ENCODE measurements at places on chromosomes 16 and 17.

DNA sequence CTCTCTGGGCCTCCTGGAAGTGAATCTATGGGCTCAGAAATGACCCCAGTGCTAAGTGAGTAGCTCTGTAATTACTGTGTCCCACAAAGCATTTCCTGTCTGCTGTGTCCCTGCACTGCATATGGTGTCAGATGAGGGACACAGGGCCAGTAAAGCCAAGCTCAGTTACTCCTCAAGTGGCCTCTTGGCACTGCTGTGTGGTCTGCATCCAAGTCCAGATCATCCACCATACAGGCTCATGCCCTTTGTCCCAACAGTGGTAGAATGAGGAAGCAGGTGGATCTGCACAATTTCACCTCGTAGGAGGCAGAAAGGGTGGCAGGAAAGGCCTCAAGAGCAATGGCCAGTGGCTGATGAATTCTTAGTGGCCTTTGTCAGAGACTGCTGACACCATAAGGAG lies 146.8 kb downstream of the SOX9 start:
- DNase-seq = no peak

GRCh38 chr16:86614699-86615098 lies 36.4 kb downstream of the FOXL1 start:
- DNase-seq = no peak

DNA sequence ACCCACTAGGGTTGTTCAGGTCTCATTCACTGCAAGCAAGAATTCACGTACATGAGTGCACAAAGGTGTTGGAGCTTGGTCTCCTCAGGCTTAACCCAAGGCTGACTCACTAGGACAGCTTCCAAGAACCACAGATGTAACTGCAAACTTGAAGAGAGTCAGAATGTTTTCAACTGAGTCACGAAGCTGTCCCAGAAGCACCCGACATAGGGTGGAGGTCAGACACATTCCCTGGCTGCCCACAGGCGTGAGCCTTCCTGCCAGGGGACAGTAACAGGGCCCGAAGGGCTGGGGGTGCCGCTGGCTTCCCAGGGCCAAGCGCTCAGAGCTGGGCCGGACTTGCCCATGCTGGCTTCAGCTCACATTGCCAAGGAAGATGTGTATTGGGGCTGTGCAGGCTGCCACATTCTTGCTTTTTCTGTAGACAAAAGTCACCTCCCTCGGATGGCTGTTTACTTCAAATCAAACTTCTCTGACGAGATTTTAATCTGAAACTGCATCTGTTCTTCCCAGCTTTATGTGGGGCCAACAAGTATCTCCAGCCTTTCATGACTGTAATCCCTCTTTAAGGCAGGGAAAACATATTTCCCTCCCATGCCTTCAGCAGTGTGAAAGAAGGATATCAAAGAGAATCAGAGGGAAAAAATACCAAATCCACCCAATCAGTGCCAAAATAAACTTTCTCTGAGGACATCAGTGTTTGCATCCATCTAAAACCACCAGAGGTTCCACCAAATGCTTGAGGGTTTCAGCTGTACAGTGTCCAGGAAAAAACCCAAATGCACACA lies 14.3 kb downstream of the CMTM3 start:
- no peak for DNase-seq

DNA sequence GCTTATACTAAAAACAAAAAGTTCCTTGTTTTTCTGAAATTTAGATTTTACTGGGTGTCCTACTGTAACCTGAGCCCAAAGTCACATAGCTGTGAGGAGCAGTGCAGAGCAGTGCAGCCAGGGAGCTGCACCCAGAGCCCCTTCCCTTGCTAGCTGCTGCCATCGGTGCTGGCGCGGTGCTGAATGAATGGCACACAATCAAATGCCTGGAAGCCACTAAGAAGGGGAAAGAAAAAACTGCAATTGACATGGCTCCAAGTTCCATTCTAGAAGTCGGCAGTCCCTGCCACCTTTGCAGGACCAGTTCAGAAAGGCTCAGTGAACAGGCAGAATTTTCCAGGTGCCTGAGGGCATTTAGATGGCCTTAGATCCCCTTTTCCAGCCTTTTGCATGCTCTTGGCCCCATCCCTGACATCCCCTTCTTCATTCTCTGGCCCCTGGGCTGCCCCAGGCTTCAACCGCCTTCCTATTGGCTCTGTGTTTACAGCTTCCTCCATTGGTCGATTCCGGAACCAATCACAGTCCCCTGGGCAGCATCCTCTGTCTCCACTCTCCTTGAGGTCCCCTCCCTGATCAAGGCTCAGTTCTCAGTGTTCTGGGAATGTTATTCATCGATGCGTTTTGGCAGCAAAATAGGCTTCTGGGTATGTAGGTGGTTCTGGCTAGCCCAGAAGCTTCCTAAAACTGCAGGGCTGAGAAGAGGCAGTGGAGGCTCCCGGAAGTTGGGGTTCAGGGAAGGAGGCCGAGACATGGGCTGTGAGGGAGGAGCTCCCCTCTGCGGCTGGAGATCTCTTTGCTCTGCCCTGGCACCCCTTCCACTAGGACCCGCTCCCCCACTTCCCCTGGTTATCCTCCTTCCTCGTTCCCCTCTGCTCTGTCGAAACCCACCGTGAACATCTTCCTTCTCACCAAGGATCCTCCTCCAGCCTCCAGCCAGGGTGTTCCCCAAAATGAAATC lies 37.9 kb downstream of the ATP2C2 start:
- DNase-seq = no peak

GRCh38 chr16:2331199-2331930 lies 9.2 kb downstream of the ABCA3 start:
- DNase-seq = no peak

DNA sequence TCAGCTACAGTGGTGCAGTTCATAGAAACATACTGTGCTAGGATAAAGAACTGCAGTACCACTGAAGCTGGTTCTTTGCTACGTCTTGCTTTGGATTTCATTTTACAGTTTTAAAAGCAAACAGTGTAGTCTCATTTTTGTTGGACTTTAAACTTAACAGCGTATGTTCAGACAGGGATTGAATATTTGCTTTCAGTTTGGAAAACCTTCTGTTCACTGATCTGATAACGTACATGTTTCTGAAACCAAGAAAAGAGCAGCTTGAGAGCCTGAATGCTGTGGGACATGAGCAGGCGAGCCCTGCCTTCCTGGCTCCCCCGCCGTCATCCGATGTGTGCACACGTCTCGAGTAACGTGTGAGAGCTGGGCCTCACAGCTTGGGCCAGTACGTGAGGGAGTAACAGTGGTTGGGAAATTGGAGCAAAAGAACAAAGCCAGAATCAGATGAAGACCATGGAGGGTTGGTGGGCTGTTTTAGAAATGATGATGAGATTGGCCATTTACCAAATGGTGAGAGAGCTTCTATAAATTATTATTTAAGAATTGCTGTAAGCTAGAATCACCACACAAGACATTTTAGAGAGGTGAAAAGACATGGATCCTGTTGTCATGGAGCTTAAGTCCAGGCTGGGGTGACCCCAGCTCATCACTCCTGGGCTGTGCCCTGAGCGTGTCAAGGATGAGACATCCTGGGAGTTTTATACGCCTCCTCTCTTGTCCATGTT lies 20.8 kb upstream of the CLEC18C start:
- DNase-seq = no peak

DNA sequence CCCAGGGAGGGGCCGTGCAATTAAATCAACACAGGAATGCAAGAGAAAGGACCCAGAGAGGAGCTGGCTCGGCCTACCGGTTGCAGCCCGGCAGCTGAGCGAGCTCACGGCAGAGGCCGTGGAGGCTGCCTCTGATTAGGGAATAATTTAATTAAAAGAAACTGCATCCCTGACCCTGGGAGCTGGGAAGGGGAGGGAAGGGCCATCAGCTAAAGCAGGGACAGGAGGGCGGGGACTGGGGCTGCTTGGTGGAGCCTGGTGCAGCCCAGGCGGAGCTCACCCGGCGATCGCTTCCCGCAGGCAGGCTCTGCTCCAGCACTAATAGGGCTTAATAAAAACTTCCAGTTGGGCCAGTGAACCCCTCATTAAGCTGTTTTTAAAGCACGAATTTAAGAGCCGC lies 43.4 kb downstream of the LMF1 start:
- DNase-seq = no peak

GRCh38 chr17:75516619-75517296 lies 430 bp downstream of the TSEN54 start:
- DNase-seq = no peak

DNA sequence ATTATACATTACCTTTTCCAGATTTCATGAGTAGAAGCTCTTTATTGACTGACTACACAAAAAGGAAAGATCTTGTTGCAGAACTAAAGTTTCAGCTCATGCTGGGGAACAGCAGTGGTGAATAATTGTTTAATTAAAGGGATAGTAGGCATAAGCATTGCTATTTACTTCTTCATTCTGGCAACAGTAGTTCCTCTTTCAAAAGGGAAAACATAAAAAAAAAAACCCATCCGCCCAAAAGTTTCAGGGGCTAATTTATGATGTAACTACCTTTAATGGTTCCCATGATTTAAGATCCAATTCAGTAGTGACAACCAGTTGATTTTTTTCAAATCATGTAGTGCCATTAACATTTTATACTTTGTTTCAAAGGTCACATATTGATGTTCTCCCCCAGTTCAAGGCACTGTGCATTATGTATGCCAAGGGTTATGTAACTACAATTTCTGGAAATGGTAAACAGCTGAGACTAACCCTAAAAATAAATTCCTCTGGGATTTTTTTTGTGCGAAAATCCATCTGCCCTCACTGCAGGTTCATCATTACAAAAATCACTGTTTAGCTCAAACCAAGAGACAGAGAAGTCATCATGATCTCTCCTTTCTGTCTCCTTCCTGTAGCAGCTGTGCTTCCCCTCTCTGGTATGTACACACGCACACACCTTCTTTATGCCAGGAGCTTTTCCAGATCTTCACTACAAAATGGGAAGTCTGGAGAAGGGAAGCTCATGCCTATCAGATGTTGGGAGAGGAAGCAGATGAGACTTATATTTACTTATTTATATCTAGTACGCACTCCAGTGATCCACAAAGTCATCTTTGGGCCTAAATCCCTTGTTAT lies 2.2 kb upstream of the PHLPP2 start:
- DNase-seq = no peak

DNA sequence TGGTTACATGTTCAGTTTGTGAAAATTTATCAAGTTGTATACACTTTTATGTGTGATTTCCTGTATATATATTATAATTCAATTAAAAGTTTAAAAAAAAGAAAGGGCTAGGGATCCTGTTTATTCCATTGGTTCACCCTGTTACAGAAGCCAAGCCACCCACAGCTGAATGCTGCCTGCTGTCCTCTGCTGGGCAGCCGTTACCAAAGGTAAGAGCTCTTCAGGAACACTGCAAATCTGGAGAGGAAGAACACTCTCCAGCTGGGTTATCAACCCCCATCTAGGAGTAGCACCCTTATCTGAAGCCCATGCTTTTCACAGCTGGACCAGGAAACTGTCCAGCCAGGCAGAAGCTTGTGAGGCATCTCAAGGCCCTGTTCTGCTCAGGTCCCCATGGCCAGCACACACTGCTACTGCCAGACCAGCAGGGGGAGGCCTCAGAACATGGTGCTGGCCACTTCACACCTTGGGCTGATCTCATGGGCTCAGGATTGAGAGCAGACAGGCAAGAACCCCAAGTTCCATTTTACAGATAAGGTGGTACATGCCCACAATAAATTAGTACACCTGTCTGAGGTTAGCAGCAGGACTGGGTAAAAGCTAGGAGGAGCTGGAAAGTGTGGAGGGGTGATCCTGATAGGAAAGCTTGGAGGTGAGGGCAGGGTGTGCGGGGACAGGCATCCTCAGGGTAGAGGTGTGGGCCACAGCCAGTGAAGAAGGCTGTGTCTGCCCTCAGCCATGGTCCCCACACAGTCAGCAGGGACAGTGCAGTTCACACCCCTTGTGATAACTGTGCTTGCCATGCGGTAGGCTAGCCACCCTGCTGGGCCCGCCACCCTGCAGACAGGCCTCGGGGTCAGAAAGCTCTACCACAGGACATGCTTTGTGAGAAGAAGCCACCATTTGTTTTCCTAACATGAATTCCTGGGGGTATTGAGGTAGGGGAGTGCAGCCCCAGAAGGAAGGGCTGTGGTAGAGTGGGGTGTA lies 54.3 kb upstream of the SREBF1 start:
- no peak for DNase-seq

- DNase-seq = no peak
Observed at GRCh38 chr17:17692353-17693252, 11.3 kb downstream of the RAI1 start.

GRCh38 chr16:48326915-48327314 lies 58.3 kb downstream of the SIAH1 start:
- DNase-seq = no peak

DNA sequence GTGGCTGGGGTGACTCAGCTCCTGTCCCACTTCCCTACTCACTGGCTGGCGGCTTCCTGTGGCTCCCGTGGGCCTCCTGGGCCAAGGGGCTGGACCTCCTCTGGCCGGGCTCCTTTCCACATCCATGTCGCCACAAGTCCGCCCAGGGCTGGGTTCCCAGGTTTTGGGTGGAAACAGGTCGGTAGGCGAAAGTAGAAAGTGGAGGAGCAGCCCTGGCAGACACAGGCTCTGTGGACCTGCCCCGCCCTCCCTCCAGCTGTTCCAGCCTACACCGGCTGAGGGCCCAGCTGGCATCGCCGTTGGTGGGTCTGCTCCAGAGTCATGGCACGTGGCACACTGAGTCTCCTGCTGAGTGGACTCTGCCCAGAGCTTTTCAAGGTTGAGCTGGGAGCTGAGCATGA lies 28.7 kb downstream of the GSE1 start:
- peak; percentile 79 for DNase-seq

DNA sequence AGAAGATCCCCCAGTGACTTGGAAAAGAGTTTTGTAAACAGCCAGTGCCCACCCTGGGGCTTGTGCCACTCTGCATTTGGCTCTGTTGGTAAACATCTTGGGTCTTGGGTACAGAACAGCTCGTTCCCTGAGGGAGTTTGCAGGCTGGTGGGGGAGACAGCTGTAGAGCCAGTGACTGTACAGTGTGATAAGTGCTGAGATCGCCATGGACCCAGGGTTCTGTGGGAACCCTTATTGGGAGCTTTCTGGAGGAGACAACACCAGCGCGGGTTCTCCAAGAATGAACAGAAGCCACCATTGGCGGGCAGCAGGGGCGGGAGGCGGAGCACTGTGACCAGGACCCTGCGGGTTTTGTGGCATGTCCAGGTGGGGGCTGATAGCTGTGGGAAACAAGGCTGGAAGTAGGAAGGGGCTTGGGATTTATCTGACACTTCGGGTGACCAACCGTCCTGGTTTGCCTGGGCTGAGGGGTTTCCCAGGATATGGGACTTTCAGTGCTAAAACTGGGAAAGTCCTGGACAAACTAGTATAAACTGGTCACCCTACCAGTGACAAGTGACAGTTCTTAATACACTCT lies 2.9 kb downstream of the CLEC16A start:
- no peak for DNase-seq

DNA sequence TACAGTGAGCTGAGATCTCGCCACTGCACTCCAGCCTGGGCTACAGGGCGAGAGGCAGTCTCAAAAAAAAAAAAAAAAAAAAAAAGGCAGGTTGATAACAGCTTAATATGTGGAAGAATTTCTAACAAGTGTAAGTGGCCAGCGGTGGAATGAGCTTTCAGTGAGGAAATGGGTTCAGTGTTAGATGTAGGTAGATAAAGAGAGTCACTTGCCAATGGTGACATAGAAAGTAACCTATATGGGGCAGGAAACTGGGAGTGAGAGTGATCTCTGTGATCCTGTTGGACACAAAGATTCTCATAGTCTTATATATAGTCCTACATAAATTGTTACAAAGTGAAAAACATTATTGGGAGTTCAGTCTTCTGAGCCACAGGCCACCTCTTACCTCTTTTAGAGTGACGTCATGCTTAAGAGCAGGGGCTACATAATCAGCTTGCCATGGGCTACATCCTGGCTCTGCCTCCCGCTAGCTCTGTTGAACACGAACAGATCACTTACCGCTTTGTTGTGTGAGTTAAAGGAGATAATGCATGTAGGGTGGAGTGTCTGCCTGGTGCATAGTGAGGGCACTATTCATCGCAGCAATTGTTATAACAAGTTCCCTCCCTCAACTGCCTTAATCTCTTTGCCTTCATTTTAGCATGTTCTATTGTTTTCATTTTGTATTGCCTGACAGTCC lies 110.2 kb upstream of the ELAC2 start:
- DNase-seq = no peak

Measured in NCI-H1694 treated with DMSO at 0.1 percent for 48 hours (cell line).